Transverse colon (tissue), 4 donors: ENCODE measurements at places on chromosomes 7 and 10.

GRCh38 chr10:70052462-70053217, at the start of gene MACROH2A2:
Gene MACROH2A2 (plus strand): TSS chr10:70052846. CDS start chr10:70075659, 22,813 bp downstream.
- peak; percentile 62 for DNase-seq

DNA sequence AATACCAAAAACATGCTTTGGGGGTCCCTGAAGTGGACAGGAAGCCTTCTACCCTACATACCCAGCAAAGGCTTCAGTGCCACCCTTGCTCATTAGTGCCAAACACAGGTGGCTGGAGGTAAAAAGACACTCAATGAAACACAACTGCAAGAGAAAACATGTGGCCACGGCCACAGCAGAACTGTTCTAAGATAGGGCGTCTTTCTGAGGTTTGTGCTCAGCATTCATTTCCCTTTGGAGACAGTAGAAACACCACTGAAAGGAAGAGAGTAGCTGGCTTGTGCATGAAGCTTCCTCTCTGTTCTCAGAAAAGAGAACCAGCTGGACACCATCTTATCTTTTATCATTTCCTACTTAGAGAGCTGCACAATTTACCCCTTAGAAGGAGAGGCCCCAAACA, 143.0 kb downstream of the PLXNA4 start:
- DNase-seq: no peak

GRCh38 chr7:4070214-4070613, 611.9 kb upstream of the FOXK1 start:
- no peak for DNase-seq

- DNase-seq: no peak
These were observed 672.2 kb downstream of the INHBA start for GRCh38 chr7:41030673-41031072.

DNA sequence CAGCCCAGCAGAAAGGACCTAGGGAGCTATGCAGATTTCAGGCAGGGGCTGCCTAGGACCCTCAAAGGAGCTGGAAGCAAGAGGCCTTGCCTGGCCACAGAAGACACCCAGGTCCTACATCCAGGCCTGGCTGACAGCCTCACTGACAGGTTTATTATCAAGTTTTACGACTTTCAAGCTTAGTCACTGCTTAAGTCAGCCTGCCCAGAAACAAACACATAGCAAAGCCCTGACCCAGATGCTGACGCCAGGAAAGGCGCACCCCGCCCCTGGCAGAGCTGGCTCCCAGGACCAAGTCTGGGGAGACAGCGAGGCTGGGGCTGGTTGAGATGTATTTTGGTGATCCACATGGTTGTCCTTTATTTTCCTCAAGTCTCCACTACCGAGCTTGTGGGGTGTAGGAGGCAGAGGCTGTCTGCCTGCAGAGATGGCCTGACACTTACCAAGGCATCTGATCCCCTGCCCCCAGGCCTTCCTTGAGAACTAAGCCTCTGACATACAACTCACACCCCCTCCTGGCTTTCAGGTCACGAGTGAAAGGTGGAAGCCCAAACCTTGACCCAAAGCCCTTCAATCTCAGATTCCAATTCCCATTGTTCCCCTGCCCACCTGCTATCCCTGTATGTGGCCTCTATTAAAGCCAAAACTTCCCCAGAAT, 80.7 kb upstream of the EMX2 start:
- DNase-seq: peak; percentile 76

DNA sequence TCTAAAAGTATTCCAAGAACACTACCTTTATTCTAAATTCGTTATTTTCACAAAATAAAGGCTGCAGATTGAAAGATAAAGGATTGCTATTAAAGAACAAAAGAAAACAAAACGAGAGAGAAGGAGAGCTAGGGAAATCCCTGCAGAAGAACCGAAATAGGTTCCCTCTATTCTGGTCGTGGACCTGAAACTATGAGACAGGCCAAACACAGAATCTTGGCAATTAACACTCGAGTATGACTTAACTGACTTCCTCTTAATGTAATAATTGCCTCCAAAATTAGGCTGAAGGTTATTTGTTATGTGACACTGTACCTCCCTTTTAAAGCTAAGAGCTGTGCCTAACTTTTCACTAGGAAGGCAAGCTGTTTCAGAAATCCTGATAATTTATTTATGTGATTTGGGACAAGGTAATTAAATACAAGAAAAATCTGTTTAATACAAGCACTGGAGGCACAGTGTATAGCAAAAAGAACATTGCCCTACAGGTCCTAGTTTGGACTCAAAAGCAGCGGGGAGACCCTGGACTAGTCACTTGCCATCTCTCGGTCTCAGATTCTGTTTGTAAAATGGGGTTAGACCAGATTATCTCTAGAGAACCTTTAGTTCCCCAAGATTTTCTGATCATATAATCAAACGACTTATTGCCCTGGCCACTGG, 11.6 kb downstream of the NAMPT start:
- no peak for DNase-seq

GRCh38 chr7:28096713-28097112, 83.9 kb downstream of the JAZF1 start:
- DNase-seq: peak; percentile 44

DNA sequence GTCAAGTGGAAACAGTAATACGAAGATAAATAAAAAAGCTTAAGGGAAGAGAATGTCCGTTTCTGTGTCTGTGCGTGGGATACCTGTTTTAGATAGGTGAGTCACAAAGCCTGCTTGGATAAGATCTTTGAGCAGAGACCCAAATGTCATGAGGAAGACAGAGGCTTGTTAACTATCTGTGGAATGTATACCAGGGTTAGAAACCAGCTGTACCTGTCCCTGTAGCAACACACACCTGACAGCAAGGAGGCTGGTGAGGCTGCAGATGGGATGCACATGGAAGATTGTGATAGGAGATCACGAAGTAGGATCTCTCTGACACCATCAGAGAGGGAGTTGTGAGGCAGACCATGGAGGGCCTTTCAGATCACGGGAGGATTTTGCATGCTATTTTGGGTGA, 105.3 kb downstream of the ARHGAP21 start:
- DNase-seq: no peak

DNA sequence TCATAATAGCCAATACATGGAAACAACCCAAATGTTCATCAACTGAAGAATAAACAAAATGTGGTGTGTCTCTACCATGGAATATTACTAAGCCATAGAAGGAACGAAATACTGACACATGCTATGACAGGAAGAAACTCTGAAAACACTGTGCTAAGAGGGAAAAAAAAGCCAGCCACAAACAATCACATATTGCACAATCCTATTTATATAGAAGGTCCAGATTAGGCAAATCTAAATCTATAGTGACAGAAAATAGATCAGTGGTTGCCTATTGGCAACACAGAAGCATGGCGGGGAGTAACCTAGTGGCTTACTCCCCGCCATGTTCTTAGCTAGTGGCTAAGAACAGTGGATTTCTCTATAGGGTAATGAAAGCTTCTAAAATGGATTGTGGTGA, 48.0 kb downstream of the MDH2 start:
- no peak for DNase-seq

DNA sequence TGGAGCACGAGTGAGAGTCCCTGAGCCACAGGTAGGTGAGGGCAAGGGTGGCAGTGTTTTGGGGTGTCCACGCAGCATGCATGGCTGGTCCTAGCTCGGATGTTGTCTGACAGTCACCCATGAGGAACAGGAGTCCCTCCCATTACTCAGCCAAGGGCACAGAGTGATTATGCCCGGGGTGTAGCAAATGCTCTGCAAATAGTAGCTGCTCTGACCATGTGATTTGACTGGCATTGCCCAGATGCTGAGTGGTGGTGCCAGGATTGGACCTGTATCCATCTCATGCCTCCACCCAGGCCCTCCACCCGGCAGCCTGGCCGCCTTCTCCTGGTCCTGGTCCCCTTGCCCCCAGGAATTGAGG, 150.8 kb downstream of the GRK5 start:
- DNase-seq: no peak

- no peak for DNase-seq
These were observed 20.0 kb upstream of the IFIT2 start for GRCh38 chr10:89281606-89282395.

DNA sequence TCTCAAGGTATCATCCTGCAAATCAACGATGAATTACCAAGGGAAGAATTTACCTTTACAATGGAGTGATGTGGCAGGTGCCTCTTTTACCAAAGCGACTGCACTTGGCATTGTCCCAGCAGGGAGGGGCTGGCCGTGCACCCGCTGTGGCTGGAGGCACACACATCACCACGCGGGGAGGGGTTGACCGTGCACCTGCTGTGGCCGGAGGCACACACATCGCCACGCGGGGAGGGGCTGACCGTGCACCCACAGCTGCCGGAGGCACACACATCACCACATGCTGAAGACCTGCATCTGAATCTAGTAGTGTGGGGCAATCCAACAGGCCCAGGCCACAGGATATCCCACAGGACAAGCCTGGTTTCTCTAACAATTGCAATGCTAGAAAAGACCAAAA, 493.5 kb downstream of the DNAJB6 start:
- no peak for DNase-seq

DNA sequence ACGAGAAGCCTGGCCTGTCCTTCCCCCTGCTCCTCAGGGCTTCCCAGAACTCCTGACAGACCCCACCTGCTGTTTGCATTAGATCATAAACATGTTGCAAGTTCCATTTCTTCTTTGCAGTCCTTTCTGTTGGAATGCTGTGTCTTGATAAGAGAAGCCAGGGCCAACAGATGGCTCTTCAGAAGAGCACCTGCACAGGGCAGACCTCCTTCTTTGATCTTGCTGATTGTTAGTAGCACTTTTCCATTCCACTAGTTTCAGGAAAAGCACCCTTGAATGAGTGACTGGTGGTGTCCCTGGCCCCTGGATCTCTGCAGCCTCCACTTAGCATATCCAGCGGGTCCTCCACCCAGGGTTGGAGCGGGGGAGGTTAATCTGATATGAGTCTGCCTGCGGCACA, 243.2 kb downstream of the GFRA1 start:
- DNase-seq: no peak

DNA sequence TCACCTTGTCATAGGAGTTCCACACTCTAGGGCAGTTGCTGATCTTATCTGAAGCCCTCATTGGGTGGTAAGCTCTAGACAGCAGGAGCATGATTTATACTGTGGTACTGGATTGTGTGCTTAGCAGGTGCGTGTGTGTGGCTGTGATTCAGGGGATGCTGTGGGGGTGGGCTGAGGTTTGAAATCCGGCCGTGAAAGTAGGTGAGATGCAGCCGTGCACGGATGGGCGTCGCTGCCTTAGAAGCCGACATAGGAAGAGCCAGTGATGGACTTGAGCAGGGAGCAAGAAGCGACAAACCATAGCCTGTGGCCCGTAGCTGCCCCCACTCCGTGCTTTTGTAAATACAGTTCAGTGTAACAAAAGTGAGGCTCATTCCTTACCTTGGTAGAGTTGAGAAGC, 38.2 kb downstream of the PROSER2 start:
- DNase-seq: no peak

DNA sequence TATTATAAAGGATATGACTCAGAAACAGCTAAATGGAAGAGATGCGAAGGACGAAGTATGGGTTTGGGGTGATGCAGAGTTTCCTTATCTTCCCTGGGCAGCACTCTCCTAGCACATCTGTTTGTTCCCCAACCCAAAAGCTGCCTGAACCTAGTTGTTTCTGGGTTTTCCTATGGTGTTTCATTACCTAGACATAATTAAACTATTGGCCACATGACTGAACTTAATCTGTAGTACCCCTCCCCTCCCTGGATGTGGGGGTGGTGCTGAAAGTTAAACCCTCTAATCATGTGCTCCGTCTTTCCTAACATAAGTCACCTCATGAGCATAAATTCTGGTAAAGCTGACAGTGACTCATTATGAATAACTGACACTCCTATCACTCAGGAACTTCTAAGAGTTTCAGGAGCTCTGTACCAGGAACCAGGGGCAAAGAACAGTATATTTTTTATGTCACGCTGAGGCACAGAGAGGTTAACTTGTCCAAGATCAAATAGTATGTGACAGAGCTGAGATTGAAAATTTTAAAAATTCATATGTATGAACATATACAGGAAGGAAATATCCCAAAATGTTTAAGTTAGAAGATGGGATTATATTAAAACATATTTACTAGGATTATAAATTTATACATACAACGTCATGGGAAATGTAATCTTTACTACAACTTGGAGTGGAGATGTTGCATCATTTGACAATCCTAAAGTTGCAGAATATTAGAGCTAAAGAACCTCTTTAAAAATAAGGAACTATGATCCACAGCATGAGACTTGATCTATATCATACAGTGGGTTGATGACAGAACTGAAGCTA, 4.8 kb downstream of the STRIP2 start:
- no peak for DNase-seq

DNA sequence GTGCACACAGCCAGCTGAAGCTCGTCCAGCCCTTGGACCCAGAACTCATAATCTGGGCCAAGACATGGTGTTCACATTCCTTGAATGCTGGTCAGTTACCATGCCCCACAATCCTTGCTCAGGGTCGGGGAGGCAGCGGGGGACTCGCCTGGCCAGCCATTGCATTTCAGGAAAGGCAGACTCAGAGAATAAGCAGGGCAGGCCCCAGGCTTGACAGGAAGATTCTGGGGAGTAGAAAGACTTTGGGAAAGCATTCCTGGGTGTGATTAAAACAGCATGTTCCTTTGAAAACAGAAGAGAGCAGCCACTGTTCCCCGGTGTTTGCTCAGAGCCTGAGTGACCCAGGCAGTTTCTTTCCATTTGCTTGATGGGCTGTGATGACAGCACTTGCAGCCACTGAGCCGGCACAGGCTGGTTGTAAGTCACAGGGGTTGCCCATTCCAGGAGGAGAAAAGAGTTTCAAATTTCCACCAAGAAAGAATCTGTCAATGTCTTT, 473.7 kb downstream of the TYW1 start:
- DNase-seq: no peak

GRCh38 chr10:111578076-111578475, 501.2 kb downstream of the ADRA2A start:
- DNase-seq: no peak

DNA sequence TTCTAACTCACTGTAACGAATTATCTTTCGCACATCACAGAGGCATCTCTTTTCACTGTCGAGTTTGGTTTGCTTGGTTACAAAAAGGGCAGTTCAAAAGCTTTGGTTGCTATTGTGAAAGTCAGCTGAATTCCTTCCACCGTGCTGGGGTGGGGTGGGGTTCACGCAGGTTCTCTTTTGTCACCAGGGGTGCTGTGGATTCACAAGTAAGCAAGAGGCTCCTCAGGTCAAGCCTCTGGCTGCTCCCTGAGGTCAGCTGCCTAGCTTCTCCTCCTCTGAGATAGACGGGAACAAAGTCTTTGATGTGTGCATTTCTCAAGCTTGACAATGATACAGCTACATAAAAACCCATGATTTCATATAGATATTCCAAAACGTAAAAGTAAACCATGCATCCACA, 47.7 kb downstream of the EGFR start:
- DNase-seq: no peak

DNA sequence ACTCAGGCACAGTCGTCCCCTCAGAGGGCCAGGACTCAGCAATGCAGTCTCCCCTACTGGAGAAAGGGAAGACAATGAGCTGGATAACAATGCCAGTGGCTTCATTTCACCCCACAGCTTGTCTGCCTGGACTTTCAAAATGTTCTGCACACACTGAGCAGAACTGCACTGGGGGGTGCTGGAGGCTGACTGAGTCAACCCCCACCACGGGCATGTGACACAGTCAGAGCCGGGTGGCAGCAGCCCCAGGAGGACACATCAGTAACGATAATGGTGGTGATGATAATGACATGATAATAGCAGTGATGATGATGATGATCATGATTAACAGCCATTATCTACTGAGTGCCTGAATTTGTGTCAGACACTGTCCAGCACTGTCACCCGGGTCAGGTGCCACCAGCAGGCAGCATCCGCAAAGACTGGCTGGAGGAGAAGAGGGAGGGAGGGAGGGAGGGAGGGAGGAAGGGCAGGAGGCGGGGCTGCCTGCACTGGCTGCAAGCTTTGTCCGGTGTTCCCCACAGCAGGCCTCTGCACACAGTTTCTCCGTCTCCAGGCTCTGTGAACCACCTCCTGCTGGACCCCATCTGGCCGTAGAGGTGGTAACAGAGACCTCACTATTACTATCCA, 67.4 kb downstream of the PLXNA4 start:
- no peak for DNase-seq
